Choroid plexus epithelial cell (primary cell): ENCODE measurements at places on chromosomes 5 and 9.
A peak's percentile ranks its signal among the peaks of the same experiment; 100 is the strongest.

GRCh38 chr5:132836852-132837251 is 6.4 kb upstream of the SHROOM1 start:
- no peak for DNase-seq

- DNase-seq = peak; percentile 9
Measured at GRCh38 chr9:130265431-130266235, at the start of gene HMCN2. TSS of gene HMCN2 (plus strand) at chr9:130265760. CDS start at chr9:130265879, 119 bp downstream.

- peak; percentile 68 for DNase-seq
Measured at GRCh38 chr5:80238778-80239679, 16.8 kb downstream of the SERINC5 start.

- DNase-seq = no peak
Measured at GRCh38 chr5:142438573-142438972, 113.8 kb upstream of the SPRY4 start.
